ENCODE measurements at places on chromosomes 2 and 18.

DNA sequence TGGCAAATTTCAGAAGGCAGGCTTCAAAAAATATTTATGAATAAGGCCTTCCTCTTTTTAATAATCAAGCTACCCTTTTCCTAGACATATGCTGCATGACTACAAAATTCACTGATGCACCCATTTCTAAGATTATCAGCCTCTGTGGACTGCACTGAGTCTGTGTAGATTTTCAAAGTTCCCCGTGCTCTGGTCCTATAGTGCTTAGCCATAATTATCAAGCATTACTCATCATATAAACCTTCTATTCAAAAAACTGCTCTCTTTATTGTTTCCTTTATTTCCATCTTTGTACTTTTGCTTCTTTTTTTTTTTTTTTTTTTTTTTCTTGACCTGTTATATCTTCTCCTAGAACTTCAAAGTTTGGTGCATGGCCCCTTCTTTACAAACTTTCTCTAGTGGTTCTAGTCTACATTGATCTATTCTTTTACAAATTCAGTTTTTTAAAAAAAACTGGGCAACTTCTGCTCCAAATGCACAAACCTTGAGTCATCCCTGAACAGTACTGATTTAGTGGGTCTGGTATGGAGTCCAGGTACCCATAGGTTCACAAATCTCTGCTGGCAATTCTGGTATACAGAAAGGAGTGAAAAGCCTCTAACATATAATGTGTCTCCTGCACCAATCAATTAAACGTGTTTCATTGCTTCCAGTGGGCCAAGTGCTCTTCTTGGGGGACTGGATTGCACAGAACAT is 481.9 kb downstream of the NUP35 start:
- DNase-seq = no peak

GRCh38 chr2:42995752-42996422 is 203.5 kb upstream of the HAAO start:
- no peak for DNase-seq

DNA sequence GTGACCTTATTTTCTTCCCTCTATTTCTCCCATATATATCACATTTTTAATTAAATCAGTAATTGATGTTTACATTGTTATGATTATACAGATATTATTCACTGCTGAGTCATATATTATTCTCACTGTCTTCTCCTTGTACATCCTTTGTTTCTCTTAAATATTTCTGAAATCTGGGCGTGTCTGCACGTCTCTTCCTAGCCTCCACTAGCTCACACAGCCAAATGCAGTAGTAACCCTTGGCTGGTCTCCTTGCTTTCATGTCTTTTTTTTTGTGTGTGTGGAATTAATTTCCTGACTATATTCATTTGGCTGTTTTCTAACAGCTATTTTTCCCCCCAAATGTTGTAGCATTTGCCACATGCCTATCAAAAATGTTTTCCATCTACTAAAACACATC is 15.8 kb downstream of the CCNYL1 start:
- DNase-seq = no peak

DNA sequence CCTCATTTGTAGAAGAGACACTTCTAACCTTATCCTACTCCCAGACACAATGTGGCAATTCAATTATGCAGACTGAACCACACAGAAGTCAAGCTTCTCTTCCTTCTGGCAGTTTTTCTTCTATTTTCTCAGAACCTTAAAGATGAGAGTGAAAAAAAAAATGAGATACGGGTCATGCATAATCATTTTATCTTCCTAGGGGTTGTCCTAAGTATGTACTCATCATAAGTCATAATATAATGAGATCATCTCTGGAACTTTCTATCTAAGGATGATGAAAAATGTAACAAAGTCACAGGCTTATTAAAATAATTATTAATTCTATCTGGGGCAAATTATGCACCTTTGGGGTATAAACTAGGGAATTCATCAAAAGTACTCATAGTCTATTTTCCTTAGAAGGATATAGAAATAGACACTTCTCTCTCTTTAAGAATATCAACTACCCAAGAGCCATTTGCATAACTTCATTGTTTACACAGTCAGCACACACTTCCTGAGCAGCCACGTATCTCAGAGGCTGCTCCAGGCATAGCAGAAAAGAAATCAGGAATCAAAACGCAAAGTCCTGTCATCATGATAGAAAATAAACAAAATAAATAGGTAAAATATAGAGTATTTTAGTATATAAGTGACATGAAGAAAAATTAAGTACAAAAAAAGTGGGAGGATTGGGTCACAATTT is 345.9 kb upstream of the SPHKAP start:
- no peak for DNase-seq

GRCh38 chr2:214138779-214139178 is 272.1 kb upstream of the VWC2L start:
- no peak for DNase-seq

GRCh38 chr18:12162786-12163185 is 69.1 kb downstream of the ANKRD62 start:
- DNase-seq = no peak

DNA sequence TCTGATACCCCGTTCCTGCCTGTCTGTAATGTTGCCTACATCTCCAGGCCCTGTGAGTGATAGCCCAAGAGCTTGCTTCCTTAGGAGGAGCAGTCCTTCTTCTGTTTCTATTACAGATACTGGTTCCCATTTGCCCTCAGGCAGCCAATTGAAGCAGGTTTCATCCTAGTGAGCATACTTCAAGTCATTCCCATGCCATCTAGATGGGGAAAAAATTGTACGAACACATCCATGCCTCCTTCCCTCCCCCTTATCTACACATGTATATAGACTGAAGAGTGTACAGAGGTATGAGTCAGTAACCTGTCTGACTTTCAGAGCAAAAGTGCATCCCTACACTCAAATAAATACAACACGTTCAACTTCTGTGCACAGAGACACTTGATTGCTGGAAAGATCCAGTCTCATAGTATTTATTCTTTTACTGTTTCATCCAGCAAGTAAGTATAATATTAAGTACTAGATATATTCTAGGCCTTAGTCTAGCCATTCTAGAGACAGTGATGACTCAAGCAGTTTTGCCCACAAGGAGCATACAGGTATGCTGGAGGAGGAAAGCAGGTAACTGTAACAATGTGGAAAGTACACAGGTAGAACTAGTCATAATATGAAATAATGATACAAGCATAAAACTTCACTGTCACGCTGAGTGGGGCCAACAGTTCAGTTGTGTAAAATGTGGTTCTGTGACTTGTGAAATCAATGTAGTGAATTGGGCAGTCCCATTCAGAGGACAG is 153.4 kb downstream of the MGAT5 start:
- no peak for DNase-seq

- no peak for DNase-seq
Observed at GRCh38 chr2:9241233-9241632, 34.6 kb downstream of the ASAP2 start.

DNA sequence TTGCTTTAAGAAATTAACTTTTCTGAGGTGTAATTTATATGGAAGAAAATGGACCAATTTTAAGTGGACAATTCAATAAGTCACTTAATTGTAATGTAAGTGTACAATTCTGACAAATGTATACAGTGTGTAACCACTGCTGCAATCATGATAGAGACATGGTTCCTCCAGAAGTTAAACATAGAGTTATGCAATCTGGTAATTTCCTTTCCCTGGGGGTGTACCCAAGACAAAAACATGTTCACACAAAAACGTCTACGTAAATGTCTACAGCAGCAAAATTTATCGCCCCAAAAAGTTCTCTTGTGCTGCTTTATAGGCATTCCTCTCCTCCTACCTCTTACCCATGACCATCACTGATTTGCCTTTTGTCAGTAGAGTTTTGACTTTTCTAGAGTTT is 141.5 kb downstream of the AQP4 start:
- no peak for DNase-seq

DNA sequence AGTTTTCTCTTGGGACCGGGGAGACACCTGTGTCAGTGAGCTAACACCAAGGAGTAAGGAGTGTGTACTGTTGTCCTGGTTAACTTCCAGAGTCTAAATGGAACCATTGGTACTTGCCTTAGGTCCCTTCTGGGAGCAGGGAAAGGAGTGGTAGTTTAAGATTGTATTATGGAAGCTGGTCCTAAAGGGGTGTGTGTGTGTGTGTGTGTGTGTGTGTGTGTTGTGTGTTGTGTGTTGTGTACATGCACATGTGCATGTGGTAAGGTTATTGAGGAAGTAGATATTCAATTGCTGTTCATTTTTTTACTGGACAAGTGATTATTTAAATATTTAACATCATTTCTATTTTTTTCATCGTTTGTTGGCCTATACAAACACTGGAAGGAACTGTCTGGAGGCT is 1.4 kb downstream of the APLF start:
- no peak for DNase-seq

GRCh38 chr2:191115804-191116203 is 35.0 kb downstream of the STAT4 start:
- no peak for DNase-seq

GRCh38 chr18:14928396-14928795 is 180.4 kb downstream of the ANKRD30B start:
- DNase-seq = no peak

DNA sequence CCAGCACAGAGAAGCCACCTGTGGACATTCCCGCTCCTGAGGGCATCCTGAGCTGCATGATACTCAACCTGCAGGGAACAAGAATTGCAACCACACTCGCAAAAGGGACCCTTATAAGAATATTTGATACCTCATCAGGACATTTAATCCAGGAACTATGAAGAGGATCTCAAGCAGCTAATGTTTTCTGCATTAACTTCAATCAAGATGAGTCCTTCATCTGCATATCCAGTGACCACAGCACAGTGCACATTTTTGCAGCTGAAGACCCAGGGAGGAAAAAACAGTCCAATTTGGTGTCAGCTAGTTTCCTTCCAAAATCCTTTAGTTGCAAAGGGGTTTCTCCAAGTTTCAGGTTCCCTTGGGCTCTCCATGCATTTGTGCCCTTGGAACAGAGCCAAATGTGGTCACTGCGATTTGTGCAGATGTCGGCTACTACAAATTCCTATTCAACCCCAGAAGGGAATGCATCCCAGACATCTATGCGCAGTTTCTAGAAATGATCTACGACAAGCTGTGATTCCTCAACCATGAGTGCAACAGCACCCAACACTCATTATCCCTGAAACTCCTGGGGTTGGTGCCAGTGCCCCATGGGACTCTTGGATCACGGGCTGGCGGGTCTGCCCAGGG is 23.3 kb upstream of the FHOD3 start:
- DNase-seq = no peak

GRCh38 chr2:33680644-33681363 is 81.7 kb upstream of the FAM98A start:
- DNase-seq = no peak

DNA sequence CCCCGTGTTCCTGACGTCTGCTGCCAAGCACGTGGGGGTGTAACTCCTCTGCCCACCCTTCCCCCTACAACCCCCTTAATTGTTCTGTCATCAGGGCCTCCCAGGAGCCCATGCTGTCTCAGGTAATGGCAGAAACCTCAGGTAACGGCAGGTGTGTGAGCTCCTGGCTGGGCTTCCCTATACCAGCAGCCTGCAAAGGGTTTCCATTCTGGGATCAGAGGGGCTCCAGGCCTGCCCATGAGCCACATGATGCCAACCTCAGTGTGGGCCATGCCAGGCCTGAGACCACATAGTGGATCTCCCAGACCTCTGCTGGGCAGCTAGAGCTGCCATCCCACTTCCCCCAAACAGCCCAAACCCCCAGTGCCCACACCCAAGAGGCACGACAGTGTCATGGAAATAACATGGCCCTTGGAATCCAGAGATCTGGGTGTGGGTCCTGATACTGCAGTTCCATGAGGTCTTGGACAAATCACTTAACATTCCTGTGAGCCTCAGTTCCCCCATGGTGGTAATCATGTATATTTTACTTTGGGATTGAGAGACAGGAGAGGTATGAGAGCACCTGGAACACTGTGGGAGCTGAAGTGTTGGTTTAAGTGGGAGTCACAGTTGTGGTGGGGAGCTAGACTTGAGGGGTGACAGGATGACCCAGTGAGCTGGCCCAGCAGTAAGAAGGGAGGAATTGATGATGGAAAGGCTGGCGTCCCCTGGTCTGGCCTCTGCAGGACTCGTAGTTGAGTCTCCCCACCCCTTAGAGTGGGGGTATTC is 59.6 kb downstream of the ATOH8 start:
- no peak for DNase-seq

DNA sequence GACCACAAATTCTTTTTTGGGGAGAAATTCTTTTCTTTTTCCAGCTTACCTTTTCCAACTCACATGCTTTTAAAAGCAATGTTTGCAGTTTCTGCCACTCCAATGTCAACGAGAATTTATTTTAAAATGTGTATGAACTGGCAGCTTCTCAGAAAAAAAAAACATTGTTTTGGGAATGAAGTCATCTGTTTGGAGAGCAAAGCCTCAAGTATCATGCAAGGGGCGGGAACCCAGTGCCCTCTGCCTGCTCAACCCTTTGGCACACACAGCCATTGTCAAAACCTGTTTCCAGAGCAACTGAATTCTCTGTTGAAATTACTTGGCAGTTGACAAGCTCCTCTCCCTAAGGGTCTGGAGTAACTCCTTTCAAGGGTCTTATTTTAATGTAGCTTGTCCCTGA is 128.5 kb downstream of the QPCT start:
- no peak for DNase-seq

DNA sequence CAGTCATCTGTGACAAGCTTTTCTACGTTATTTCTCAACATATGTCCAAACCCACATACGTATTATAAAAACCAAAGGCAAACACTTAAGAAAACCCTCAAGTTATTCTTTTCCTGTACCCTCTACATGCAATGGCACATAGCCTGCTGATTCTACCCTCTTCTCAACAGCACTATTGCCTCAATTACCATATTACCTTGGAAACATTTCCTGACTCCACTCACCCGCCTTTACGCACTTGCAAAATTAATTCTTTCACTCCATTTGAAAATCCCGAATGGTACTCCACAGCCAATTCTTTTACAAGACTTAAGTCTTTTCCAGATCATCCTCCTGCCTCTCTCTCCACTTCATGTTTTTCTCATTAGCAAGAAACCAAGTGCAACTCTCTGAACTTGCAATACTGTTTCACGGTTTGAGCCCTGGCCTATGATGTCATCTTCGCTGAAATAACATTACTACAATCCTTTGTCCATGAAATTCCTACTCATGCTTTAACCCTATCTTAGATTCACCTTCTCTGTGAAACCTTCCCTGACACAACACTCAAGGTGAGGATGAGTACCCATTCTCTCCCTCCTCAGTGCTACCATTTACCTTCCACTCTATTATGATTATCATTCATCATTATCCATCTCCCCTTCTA is 29.0 kb downstream of the SESTD1 start:
- peak; percentile 28 for DNase-seq

- no peak for DNase-seq
Observed at GRCh38 chr2:104969564-104969963, 68.3 kb upstream of the MRPS9 start.
